T-helper 22 cell (primary cell): ENCODE measurements at places on chromosomes 2 and 18.

DNA sequence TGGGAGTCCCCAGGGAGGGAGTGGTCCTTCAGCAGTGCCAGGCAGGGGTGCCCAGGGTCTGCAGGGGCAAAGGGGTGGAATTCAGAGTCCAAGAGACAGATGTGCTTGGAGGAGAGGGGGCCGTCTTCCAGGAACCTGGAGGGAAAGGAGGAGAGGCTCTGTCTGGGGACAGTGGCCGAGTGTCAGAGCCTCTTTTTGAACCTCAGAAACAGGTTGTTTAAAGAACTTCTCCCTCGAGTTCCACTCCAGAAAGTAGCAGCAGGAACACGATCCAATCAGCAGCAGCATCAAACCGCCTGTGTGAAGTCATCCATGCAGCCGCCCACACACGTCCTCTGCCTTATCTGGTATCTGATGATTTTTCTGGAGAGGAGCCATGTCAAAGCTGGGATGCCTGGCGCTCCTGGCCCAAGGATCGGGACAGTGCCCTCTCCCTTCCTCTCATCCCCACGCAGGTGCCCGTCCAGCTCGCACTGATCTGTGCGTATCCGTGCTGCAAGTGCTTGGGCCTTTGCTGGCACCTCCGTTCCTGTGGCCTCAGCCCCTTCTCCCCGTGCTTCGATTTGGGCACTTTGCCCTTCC, 205.1 kb downstream of the NDUFA10 start:
- DNase-seq = no peak

GRCh38 chr2:177362499-177362898, 30.1 kb upstream of the AGPS start:
- DNase-seq = no peak

GRCh38 chr2:28613633-28614501, 118.0 kb downstream of the PLB1 start:
- no peak for DNase-seq

DNA sequence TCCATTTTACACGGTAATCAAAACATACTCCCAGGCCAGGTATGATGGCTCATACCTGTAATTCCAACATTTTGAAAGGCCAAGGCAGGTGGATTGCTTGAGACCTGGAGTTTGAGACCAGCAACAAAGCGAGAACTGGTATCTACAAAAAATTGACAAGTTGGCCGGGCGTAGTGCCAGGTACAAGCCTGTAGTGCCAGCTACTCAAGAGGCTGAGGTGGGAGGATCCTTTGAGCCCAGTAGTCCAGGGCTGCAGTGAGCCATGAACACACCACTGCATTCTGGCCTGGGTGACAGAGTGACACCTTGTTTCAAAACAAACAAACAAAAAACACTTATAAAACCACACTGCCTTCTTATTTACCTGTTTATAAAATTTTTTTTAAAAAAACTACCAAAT, 80.8 kb downstream of the GAREM1 start:
- no peak for DNase-seq

- DNase-seq = no peak
Measured at GRCh38 chr2:352696-353095, 64.8 kb upstream of the ALKAL2 start.

GRCh38 chr2:197601726-197602125, 73.7 kb downstream of the RFTN2 start:
- DNase-seq = no peak

GRCh38 chr18:54828281-54828881, at the start of gene RAB27B:
Gene RAB27B, plus strand, starts transcription at chr18:54828477. Its CDS starts 49,109 bp downstream, at chr18:54877586.
- peak; percentile 52 for DNase-seq

DNA sequence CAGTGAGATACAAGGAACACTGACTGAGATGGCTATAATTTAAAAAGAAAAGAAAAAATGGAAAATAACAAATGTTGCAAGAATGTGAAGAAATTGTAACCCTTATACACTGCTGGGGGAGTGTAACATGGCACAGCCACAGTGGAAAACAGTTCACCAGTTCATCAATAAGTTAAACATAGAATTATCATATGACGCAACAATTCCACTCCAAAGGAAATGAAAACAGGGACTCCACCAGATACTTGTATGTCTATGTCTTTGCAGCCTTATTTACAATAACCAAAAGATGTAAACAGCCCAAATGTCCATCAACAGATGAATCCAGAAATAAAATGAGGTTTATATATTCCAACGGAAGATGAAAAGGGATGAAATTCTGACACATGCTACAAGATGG, 30.8 kb downstream of the DDX18 start:
- DNase-seq = no peak

DNA sequence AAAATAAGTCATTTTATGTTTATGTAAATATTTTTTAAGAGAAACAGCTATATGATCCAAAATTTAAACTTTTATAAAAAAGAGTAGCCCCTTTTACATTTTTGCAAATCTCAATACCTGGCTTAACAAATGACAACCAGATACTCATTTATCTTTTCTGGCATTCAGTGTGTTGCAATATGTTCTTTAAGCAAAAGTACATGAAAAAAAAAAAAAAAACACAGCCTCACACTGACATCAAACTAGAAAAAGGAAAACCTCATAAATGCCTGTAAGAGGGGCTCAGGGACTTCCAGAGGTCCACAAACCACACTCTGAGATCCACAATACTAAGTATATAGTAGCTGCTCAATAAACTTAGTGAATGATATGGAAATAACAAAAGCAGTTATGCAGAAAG, 21.9 kb downstream of the PPP4R3B start:
- DNase-seq = no peak

DNA sequence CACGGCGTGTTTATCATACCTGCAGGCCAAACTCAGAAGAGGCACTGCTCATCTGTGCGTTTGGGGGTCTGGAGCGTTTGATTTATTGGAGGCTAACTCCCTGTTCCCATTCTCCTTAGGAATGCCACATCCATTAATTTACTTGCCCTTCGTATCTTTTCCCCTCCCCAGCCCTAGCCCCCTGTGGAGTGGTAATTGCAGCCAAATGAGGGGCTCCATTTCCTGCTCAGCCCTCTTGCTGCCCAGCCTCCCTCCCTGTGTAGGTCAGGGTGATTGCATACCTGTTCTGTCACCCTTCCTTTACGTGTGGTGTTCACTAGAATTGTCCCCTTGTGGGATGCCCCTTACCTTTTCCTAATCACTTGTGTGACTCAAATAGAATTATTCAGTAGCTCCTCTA, 120.4 kb downstream of the MAP3K20 start:
- DNase-seq = no peak

GRCh38 chr18:34548120-34548972, 161.8 kb upstream of the DTNA start:
- DNase-seq = no peak

DNA sequence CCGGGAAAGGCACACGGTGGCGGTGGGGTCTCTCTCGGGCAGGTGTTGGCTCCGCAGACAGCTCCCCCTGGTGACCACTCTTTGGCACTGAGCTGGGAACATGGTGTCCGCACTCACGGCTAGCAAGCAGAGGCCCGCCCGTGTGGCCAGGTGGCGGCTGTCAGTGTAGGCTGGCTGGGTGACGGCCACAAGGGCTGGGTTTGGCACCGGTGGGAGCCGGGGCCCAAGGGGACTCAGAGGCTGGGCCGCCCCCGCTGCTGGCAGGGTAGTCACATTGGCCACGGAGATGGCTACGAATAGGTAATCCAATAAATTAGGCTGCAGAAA, 1071.7 kb downstream of the RPIA start:
- DNase-seq = no peak

GRCh38 chr2:23673830-23674679, 252.9 kb downstream of the ATAD2B start:
- DNase-seq = no peak

- DNase-seq = no peak
Measured at GRCh38 chr18:38616306-38616705, 1050.7 kb upstream of the CELF4 start.

- DNase-seq = no peak
Measured at GRCh38 chr2:106358081-106358480, 110.1 kb downstream of the RGPD3 start.

GRCh38 chr2:84016183-84016582, 442.9 kb downstream of the SUCLG1 start:
- no peak for DNase-seq

DNA sequence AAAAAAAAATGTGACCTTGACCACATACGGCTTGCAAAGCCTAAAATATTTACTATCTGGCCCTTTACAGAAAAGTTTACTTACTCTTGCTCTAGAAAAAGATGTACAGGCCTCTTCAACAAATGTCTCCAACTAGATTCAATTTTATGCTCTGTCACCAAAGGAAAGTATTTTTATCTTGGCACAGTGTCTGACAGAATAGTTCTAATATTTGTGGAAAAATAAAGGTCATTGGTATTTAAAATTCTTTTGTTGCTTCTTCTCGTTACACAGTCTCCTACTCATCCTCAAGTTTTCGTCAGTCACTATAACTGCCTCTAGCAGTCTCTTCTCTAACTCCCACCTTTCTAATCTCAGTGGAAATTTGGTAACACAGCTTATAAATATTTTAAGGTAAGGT, 1.4 kb downstream of the RBKS start:
- DNase-seq = no peak
